Stimulated activated CD8-positive, alpha-beta memory T cell treated with anti-CD3 and anti-CD28 coated beads, Interleukin-4, amount 100 ng/mL, for 48 hours (primary cell): ENCODE measurements at places on chromosomes 4 and X.

DNA sequence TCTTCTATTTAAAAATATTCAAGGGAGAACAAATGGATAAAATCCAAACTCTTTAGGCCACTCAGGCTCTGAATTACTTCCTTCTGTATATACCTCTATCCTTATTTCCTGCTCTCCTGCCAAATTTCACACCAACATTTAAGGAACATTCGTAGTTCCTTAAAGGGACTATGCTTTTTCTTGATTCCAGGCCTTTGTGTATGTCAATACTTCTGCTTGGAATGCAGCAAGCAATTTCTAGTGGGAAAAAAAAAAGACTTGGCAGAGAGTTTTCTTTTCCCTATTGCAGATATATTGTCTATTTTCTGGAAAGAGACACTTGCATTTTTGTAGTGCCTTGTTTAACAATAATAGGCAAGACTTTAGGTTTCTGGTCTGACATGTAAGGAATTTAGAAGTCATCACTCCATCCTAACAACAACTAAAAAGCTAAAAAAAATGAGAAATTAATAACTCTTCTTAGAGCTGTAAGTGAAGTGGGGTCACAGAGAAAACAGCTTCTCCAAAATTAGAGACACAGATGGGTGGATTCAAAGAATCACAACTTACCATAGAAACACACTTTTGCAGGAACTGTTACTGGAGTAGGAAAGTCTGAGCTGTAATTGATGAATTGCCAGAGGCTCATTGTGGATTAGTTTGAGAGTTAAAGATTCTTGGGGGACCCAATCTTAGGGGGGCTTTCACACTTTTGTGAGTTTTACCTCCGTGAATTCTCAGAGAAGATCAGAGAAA lies 2.1 kb upstream of the ADH5 start:
- no peak for DNase-seq

GRCh38 chr4:8043596-8043995 lies 103.9 kb upstream of the AFAP1 start:
- no peak for DNase-seq

DNA sequence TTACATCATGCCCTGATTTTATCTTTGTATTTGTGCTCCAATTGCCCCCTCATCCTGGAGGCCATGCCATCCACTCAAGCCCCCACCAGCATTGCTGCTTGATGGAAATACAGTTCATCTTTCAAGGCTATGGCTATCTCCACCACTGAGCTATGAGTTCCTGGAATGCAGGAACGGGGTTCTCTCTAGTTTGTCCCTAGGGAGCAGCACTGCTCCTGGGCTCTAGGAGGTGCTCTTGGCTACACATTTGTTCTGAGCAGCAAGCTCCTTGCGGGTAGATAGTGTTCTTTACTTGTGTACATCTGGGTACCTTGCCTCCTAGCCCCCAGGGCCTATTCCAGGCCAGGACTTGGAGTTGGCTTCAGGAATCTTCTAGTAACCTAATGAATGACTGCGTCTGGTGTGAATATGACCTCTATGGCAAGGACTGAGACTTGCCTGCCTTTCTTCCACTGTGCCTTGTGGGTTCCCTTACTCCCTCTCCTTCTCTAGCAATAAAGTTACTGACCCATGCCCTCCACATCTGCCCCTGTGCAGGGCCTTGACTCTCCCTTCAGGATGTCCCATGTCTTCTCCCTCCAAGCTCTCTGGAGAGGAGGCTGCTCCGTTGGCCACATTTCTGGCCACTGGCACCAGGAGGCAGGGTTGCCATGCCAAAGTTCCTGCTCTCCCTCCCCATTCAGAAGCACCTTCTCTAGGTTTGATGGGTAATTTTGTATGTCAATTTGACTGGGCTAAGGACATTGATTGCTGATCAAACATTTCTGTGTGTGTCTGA lies 7.6 kb downstream of the CITED1 start:
- DNase-seq = no peak

- DNase-seq = no peak
Observed at GRCh38 chr4:88008743-88009171, 1.3 kb downstream of the PKD2 start.

DNA sequence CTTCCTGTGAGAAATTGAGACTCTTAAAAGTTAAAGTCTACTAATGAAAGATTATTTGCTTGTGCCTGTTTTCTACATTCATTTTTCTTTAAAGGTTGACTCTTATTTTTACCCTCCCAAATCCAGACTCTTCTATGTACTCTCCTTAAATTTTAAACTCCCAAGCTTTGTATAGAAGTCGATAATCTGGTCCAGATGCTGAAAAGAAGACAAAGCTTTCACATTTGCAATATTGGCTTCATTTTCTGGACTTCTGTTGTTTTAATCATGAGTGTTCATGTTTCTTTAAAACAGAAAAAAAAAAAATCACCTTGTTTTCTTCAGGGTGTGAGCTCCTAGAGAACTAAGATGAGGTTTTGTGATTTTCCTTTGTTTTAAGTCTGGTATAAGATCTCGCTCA lies 53.2 kb upstream of the TBC1D14 start:
- DNase-seq = no peak

- DNase-seq = no peak
Observed at GRCh38 chr4:5976921-5977320, 41.3 kb downstream of the C4orf50 start.

GRCh38 chrX:72057331-72057730 lies 74.4 kb downstream of the RTL5 start:
- DNase-seq = no peak

DNA sequence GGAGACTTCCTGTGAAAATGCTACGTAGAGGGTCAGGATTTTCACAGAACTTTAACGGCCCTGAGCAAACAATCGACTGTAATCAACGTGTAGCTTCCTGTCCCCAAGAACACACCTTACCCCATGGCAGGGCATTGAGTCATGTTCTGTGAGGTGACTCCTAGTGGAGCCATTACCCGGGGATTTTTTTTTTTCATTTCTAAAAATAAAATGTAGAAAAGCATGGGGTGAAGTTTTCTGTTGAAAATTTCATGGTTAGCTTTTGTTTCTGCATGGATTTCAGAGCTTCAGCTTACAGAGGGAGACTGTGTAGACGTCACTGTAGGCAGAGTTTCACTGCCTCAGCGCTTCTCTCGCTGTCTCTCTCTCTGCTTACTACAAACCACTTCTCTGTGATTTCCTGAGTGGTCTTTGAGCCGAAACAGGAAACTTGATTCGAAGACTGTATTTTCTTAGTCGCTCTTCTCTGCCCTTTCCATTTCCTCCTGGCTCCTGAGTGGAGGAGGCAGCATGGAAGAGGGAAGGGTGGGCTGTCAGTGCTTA lies 111.7 kb downstream of the NFKB1 start:
- DNase-seq = no peak

DNA sequence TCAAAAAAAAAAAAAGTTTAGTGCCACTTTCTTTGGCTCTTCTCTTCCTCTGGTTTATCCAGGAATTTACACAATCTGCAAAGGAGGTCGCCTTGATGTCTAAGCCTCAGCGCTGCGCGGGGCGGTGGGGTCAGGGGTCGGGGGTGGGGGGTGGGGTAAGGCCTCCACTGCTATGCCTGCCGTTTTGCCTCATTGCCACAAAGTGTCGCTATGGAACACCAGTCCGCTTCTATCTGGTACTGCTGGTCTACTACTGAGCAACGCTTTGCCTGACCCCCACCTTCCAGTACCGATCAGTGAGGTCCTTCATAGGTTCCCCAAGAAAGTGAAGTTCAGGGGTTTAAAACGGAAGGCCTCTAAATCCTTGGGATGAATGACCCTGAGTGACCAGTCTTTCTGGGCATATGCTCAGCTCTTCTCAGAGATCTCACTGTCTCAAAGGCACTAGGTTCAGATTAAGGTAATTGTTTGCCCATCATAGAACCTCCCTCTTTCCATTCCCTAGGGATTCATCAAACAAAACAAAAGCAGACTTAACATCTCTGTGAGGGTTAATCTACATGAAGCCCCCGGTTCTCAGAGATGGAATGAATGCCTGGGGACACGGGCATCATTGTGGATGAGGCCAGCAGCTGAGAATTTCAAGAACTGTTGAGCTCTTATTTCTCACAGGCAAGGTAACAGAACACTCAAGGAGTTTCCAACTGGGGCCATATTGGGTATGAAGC lies 16.9 kb upstream of the TSR2 start:
- peak; percentile 23 for DNase-seq
